Kidney epithelial cell (primary cell): ENCODE measurements at places on chromosomes 12 and 14.

GRCh38 chr14:64075613-64076005 is 218.6 kb downstream of the ESR2 start:
- no peak for DNase-seq

GRCh38 chr14:70789361-70789760 is 20.0 kb downstream of the MAP3K9 start:
- no peak for DNase-seq

GRCh38 chr12:49543914-49544815 is 5.3 kb downstream of the KCNH3 start:
- DNase-seq, result no peak

GRCh38 chr14:70660967-70661893 is 19.5 kb downstream of the TTC9 start:
- DNase-seq, result no peak

DNA sequence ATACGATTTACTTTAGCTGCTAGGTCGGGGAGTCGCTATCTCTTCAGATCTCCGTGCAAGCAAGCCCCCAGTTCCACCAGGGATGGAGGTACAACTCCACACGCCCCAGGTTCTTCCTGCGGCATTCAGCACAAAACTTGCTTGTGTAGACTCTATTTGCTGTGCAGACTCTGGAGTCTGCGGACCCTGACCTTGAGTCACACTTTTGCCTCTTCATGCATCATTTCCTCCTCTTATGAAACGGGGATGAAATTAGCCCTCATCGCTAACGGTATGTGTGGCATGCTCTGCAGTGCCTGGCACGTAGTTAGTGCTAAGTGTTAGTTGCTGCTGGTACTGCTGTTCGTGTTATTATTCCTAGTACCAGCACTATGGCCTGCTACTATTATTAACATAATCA is 84.4 kb downstream of the TMEM132D start:
- DNase-seq, result peak; percentile 50

- no peak for DNase-seq
Measured at GRCh38 chr14:75928690-75929181, 53.1 kb downstream of the TGFB3 start.

GRCh38 chr12:4423528-4424195 is 22.0 kb downstream of the FGF6 start:
- no peak for DNase-seq

DNA sequence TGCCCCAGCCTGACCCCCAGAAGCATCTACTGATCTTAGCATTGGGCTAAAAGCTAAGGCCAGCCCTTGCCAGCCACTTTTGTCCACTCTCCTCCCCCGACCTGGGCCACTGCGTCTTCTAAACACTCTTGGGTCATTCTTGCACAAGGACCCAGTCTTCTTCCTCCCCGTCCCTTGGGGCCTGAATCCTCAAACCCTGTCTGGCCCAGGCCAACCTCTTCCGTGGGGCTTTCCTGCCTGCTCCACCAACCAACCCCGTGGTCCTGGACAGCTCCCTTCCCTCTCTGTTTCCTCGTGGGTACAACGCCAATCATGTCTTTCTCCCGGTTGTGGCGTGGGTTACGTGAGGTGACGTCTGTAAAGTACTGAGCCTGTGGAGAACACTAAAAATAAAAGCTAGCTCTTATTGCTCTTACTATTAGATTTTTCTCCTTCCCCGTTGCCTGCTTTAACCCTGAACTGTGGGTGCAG is 21.5 kb downstream of the FAM222A start:
- DNase-seq, result no peak

GRCh38 chr14:99850709-99851108 is 57.5 kb downstream of the EML1 start:
- no peak for DNase-seq

DNA sequence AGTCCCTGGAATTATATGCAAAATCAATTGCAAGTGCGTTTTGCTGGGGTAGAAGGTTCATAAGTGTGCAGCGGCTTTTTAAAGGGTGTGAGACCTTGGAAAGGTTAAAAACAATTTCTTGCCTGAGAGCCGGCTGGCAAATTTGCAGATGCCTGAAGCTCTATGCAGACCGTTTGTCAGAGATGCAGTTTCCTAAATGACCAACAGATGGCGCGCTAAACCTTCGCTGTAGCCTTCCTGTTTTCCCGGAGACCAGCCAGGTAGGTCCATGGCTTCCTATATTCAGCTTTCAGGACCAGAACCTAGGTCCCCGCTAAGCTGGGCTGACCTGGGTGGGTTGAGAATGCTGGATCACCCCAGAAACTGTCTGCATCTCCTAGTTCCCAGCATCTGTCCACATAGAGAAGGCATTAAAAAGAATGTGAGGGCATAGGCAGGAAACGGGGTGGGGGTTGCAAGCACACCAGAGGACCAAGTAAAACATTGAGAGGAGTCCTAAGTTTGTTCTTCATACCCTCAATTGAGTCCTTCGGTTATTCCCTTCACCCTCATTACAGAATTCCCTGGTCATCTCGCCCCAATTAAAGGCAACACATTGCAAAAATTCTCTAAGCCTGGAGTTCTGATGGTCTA is 5.7 kb upstream of the NOS1 start:
- peak; percentile 18 for DNase-seq

DNA sequence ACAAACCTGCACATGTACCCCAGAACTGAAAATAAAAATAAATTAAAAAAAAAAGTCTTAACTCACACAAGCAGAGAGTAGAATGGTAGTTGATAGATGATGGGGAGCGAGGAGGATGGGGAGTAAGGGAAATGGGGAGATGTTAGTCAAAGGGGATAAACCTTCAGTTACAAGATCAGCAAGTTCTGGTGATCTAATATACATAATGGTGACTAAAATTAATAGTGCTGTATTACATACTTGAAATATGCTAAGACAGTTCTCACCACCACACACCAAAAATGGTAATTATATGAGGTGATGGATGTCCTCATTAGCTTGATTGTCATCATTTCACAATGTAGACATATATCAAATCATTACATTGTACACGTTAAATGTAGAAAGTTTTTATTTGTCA is 3.2 kb upstream of the C12orf42 start:
- DNase-seq, result no peak

DNA sequence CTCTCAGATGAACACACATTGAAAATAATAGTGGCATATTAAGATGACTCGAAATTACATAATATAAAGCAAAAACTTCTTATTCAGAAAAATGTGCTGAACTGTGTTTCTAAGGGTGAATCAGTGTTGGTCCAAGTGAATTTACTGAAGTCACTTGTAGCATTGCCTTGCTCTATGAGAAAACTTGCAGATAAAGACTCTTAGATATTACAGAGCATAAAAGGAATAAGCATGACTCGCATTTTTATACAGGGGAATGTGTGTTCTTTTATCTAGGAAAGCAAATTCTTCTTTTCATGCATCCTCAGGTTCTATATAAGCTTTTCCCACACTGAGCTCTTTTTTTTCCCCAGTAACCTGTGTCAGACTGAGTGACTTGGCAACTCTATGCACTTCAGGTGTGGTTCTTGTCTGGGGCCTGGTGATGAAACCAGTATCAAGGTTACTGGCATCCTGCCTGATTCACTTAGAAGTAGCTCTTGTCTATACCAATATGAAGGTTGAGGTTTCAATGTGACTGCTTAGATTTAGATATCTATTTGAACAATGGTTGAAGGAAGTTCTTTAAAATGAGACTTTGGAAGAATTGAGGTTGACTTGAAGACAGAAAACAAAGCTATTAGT is 76.1 kb downstream of the OTOGL start:
- DNase-seq, result no peak

GRCh38 chr14:96578619-96579018 is 76.4 kb downstream of the PAPOLA start:
- no peak for DNase-seq

DNA sequence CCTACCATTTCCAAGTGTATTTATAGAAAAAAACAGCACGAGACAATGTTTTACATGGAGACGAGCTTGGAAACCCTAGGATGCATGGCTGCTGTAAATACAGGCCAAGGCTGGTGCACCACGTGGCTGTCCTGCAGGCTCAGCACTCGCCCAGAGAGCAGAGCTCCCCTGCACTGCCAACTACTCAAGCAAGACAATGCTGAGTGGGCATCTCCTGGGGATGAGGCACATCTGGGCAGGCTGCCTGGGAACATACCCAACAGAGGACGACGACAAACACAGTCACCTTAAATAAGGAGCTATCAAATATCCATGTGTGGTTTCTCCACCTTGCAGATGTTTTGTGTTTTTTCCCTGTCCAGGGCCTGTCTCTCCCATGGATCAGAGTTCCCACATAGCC is 128.3 kb upstream of the PRMT8 start:
- no peak for DNase-seq

DNA sequence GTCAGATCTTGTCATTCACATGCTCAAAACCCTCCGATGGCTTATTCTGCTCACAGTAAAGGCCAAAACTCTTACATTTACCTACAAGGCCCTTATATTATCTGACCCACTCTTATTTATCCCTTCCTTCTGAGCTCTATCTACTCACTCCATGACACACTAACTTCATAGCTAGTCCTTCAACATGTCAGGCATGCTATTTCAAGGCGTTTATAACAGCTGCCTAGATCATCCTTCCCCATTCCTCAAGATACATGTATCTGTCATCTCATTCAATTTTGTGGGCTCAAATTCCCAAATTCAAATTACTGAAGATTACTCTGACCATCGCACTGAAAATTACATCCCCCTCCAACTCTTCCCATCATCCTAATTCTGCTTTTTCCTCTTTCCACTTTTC is 6.9 kb downstream of the MIS18BP1 start:
- DNase-seq, result no peak

DNA sequence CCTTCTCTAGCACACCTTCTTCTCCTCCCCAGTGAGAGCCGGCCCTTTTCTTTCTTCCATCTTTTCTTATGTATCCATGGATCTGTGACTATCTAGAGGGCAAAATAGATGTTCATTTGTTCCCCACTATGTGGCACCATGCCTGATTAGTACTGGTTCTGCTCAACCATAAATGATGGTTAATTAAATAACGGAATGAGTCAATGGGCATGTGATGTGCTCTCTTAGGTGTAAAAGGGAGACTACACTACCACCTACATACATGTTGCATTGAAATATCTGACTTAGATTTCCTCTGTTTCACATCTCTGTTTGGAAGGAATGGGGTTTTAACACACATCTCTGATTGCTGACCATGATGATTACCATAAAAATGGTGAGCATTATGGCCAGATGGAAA is 116.5 kb downstream of the BTG1 start:
- no peak for DNase-seq

DNA sequence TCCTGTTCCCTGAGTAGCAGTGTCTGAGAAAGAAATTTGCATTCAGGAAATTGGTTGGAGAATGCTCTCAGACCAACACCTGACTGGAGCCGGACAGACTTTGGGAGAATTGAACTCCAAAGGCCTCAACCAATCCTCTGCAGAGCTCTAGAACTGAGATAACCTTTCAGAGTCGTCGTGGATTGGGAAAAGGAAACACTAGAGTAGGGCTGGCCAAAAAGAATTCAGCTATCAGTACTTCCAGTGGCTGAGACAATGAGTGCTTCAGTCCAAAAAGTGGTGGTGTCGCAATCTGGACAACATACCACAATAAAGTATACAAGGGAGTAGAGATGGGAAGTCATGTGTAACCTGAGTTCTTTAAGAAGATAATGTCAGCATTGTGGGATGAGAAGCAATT is 377.1 kb downstream of the SLC16A7 start:
- peak; percentile 29 for DNase-seq

DNA sequence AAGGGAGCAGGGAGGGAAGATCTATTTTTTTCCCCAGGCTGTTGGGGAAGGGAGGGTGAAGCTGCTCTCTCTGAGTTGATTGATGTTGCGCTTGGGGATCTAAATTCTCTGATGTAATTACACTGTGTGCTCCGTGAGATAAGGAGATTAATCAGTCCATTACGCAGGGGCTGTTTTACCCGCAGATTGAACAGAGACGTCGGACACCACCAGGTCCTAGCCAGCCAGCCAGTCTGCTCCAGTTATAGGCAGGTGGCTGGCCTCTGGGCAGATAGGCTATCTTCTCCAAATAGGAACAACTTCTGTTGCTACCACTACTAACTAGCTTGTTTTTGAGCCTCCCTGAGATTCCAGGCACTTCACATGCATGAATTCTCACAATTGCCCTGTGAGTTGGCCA is 91.1 kb downstream of the SRRM4 start:
- no peak for DNase-seq

- DNase-seq, result no peak
Measured at GRCh38 chr12:89156862-89157262, 195.4 kb downstream of the DUSP6 start.

- DNase-seq, result peak; percentile 66
Measured at GRCh38 chr14:75277008-75277814, 1.4 kb upstream of the FOS start.

GRCh38 chr14:104651876-104652260 is 37.5 kb upstream of the INF2 start:
- no peak for DNase-seq

DNA sequence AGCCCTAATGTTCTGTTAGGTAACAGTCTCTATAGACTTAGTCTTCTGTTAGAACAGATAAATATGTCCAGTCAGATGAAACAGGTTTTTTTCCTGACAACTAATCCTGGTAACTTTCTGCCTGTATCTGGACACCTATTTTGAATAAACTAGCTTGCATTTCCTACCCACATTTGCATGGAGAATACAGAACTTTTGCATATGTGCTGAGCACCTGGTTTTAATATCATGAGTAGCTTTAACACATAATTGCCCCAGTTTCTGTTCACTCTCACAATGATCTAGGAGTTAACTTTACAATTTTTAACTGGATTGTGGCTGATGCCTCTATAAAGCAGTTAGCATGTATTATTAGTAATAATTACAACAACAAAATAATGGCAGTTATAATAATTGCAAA is 111.7 kb downstream of the KTN1 start:
- no peak for DNase-seq

DNA sequence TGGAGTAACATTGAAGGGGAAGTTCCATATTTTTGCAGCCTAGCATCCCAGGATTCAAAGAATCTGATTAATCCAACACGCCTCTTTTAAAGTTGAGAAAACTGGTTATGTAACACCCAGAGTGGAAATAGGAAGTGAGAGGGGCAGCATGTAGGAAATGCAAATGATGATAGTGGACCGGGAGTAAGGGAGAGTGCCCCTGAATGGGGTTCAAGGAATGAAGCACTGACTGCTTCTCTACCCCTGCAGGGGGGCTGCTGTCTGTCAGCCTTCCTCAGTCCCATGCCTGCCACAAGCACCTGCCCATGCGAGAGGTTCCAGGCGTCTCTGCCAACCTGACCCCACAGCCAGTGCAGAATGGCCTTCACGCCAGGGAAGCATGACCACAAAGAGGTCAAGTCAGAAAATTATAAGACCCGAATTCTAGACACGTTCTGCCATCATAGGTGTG is 126.5 kb upstream of the CCND2 start:
- DNase-seq, result no peak

DNA sequence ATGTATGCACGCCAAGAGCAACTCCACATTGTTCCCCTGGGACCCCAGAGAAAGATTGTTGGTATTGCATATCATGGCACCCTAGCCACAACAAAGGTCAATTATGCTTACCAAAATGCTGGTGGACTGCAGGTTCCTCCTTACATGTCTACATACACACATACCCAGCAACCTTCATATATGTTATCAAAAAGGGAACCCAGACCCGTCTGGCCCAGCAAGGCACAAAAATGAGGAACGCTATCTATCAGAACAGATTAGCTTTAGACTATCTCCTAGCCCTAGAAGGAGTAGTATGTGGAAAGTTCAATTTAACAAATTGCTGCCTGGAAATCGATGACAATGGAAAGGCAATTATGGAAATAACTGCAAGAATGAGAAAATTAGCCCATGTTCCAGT is 61.5 kb downstream of the DHRS2 start:
- DNase-seq, result no peak
